ENCODE measurements at places on chromosomes 2 and 18.

DNA sequence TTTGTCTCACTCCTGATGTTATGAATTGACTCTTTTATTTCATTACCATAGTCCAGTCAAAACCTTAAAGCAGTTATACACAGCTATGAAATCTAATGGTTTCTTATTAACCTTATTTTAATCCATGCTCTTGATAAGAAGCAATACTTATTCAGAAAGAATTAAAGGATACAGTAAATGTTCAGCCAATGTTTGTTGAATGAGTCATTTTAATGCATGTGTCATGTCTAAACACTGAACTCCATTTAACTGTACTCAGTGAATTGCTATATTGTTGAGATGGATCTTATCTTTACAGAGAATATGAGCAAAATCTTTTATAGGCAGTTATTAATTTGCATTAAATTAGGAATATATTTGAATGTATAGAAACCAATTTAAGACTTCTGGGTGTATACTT lies 135.1 kb upstream of the TFPI start:
- no peak for DNase-seq

DNA sequence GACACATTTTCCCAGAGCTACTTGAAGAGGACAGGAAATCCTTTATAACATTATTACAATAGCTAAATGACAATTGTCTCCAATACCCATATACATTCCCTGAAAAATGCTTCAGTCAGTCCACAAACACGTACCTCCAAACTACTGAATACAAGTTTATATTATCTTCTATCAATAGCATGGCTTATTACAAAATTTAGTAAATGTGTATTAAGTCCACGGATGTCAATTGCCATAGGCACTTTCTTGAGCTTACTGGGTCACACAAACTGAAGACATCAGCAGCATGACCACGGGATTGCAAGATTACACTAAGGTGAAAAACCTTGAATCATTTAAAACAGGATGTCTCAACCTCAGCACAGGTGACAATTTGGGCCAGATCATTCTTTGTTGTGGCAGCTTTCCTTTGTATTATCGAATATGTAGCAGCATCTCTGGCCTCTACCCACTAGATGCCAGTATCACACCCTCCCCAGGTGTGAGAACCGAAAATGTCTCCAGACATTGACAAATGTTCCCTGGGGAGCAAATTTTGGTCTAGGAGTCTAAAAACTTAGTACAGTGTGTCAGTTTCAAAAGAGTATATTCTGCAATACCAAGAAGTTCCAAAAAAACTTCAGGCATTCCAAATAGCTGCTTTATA lies 1.4 kb downstream of the MBD2 start:
- DNase-seq = no peak

- DNase-seq = no peak
These were observed 235.3 kb downstream of the DYM start for GRCh38 chr18:49225160-49225559.

- no peak for DNase-seq
These were observed 26.9 kb downstream of the MBP start for GRCh38 chr18:77105680-77106079.

- DNase-seq = no peak
These were observed 9.0 kb upstream of the ARHGEF4 start for GRCh38 chr2:130827502-130828251.

DNA sequence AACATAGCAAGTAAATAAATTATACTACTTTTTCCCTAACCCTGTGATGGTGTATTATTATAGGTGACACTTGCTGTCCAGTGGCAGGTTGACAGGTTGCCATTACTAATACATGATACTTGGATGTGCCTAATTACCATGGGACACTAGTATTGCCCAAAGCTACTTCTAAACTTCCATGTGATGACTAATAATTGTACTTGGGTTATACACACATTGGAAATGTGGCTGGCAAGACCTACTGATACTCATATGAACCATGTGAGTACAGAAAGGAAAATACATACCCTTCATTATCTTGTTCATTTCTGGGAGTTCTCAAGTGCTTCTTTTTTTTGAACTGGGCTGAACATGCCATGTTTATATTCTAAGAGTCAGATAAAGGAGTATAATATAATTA lies 156.4 kb downstream of the IKZF2 start:
- DNase-seq = no peak

- no peak for DNase-seq
These were observed 24.6 kb downstream of the DOCK10 start for GRCh38 chr2:225017713-225018112.

DNA sequence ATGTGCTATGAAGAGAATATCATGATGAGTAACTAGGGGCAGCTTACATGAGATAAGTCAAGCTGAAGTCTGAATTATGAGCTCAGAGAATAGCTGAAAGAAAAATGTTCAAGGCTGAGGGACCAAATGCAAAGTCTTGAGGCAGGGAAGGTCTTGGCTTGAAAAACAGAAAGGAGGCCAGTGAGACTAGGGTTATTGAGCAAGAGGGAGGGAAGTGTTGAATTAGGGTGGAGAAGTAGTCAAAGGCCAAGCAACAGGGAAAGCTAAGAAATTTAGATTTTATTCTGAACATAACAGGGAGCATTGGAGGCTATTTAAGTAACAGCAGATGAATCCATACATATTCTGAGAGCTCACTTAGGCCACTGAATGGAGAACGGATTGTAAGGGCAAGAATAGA lies 11.4 kb upstream of the ALMS1 start:
- no peak for DNase-seq
